ENCODE measurements at places on chromosomes 4 and X. TPM values are rescaled to one million over a fixed set of nuclear protein-coding genes. Genes with fewer than 3 reads are reported as not detected.

DNA sequence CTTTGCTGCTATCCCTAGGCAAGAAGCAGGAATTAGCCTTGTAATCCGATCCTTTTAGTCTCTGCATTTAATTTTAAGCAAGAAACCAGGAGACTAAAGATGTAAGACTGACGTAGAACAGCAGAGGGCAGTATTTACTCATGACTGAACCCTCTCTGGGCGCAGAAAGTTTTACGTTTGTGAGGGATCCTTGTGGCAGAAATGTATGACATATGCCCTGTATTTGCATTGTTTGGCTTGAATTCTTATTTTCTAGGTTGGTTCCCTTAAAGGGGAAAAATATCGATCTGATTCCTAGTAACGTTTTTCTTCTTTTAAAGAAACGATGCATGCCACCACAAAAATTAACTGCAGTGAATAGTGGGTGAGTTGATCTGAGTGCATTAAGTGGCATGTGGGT, 1.3 kb upstream of the FAT4 start:
- DNase-seq: peak; percentile 61

DNAJB14 gene
- 36.8 TPM for total RNA-seq

- DNase-seq: no peak
Measured at GRCh38 chr4:128758314-128758922, 51.1 kb upstream of the JADE1 start.

INTU gene
- total RNA-seq: 10.8 TPM

DNA sequence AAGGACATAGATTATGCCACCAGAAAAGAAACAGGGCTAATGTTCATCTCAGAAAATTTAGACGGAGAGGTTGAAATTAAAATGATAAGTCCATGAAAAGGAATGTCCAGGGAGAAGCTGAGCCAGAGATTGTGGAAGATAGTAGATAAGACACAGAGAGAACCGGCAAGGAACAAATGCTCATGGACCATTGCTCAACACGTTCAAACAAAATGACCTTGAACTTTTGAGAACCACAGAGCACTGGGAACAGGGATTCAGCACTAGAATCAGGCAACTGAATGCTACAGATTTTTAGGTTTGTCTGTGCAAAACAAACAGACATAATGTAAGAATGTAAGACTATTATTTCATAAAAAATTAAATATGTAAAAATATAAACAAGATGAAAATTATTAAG, 206.3 kb downstream of the PDGFC start:
- DNase-seq: no peak

FAM9A gene
- not detected for total RNA-seq

- peak; percentile 61 for DNase-seq
Measured at GRCh38 chr4:74158466-74159142, 686 bp downstream of the MTHFD2L start.

DGAT2L6 gene
- not detected for total RNA-seq

SPATA18 gene
- total RNA-seq: 0.37 TPM

DNA sequence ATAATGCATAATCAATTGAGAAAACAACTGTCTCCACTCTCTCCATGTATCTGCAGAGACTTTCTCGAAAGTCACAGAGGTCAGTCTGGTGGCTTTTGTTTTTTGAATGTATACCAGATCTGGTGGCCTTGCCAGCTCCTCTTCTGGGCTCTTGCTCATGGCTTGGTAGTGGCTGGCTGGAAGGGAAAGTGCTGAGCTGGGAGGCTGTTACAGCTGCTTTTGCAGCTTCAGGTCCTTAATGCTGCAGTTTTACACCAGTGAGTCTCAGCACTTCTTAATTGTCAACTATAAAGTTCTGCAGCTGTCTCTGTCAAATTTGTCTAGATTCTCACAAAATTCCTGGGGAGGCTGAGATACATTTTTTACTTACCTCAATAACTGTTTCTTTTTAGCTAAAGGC, 390.0 kb downstream of the GRXCR1 start:
- DNase-seq: no peak

DNA sequence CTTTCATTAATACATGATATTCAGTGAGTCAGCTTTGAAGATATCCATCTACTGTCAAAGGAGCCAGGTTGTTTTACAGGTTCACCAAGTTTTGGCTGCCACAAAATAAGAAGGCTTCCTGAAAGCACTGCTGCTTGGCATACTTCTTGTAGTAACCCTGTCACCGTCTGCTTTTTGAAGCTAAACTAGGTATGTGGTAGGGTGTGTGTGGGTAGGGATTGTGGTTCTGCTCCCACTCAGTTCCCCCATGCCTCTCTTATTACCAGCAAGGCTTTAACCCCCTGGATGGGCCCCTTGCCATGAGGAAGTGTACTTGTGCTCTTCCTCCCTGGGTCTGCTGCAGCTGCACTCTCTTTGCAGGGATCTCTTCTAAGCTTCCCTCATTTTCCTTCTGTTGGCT, 191.2 kb downstream of the BANK1 start:
- DNase-seq: no peak

FANCB gene
- 5.6 TPM for total RNA-seq

GRCh38 chrX:103361798-103362197, 5.5 kb downstream of the TCEAL9 start:
- no peak for DNase-seq

DNA sequence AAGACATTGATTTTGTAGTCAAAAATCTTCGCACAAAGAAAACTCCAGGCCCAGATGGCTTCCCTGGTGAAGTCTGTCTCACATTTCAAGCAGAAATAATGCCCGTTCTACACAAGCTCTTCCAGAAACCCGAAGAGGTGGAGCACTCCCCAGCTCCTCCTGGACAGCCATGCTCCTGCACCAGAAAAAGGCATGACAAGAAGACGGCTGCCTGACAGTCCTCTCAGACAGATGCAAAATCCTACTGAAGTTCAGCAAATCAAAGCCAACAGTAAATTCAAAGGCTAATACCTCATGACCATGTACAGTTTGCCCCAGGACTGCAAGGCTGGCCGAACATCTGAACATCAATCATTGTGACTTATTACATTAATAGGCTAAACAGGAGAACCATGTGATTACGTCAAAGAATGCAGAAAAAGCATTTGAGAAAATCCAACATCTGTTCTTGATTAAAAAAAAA, 30.8 kb upstream of the MXD4 start:
- peak; percentile 71 for DNase-seq

DNA sequence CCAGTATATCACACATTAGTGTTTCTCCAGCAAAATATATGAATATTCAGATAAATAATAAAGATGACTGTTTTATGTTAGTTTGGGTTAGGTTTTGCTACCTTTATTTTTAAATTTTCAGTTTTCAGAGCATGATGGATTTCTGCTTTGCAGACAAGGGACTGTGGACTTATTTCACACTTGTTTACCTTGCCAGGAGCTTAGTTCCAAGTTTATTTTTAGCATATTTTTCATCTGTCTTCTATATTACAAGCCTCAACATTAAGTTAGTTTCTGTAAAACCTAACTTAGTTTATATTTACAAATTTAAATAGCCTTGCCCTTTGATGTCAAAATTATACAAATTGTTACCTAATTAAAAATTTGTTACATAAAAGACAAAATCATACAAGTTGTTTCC, 163.4 kb downstream of the FBXW7 start:
- DNase-seq: no peak

- no peak for DNase-seq
Measured at GRCh38 chr4:183766140-183766539, 107.0 kb downstream of the TRAPPC11 start.

DNA sequence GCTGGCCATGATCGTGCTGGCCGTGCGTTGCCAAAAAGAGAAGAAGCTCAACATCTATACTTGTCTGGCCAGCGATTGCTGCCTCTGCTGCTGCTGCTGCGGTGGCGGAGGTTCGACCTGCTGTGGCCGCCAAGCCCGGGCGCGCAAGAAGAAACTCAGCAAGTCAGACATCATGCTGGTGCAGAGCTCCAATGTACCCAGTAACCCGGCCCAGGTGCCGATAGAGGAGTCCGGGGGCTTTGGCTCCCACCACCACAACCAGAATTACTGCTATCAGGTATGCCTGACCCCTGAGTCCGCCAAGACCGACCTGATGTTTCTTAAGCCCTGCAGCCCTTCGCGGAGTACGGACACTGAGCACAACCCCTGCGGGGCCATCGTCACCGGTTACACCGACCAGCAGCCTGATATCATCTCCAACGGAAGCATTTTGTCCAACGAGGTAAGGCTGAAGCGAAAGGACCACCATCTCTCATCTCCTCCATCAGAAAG, 3.3 kb downstream of the PCDH10 start:
- no peak for DNase-seq

DNA sequence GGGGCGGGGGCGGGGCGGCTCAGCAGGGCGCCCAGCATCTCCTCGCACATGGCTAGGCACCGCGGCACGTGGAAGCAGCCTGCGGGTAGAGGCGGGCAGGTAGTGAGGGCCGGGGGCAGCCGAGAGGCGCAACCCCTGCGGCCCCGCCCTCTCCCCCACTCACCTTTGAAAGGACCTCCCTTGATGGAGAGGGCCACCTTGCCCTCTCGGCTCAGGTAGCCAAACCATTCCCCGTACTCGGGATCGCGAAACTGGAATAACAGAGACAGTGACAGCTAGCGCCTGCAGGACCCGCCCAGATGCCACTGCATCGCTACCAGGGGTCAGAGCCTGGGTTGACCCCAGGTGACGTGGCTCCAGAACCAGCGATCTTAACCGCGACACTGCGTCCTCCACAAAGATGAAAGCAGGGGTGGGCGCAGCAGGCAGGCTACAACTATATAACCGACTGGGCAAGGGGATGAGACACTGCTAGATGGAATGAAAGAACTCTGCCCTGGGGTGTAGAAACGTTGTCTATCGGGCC, 552 bp upstream of the NAA10 start:
- DNase-seq: no peak

VEGFC gene
- total RNA-seq: 0.14 TPM

AWAT2 gene
- not detected for total RNA-seq

JADE3 gene
- 6.9 TPM for total RNA-seq

DNA sequence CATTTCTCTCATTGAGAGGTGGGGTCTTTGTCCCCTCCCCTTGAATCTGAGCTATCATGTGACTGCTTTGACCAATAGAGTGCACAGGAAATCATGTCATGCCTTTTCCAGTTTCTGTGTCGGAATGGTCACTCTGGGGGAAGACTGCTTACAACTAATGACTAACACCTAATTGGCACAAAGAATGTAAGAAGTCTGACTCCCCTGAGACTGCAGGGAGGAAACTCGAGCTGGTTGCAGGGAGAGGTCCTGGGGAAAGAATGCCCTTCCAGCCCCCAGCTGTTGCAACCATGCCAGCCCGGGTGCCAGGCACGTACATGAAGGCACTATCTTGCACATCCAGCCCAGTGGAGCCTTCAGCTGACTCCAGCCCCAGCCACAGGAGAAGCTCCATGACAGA, 254.2 kb downstream of the DHX15 start:
- no peak for DNase-seq

- DNase-seq: peak; percentile 7
Measured at GRCh38 chr4:5979981-5980380, 38.2 kb downstream of the C4orf50 start.

- DNase-seq: no peak
Measured at GRCh38 chrX:148501386-148502066, 1.1 kb downstream of the AFF2 start.

FGD1 gene
- total RNA-seq: 31.5 TPM

Data from G401 (cell line).